ENCODE measurements at places on chromosomes 13 and 19. TPM values are rescaled to one million over a fixed set of nuclear protein-coding genes. Genes with fewer than 3 reads are reported as not detected.

Gene METTL21C
- not detected for total RNA-seq

Gene GPR12
- not detected for total RNA-seq

Gene ATP8B3
- 0.55 TPM for total RNA-seq

Gene SWSAP1
- 0.43 TPM for total RNA-seq

Gene CNN1
- 7.5 TPM for total RNA-seq

Gene ZNF554
- total RNA-seq: 3.7 TPM

Gene PRSS57
- total RNA-seq: not detected

Gene DCLK1
- 1.8 TPM for total RNA-seq

Gene ACP7
- total RNA-seq: 0.09 TPM

Gene SLC25A30
- 12.8 TPM for total RNA-seq

Gene FFAR3
- total RNA-seq: 0.14 TPM

Gene ZNF486
- total RNA-seq: 3.7 TPM

Measured in smooth muscle cell of bladder (primary cell).